ENCODE measurements at places on chromosomes 16 and 17. TPM values are rescaled to one million over a fixed set of nuclear protein-coding genes. Genes with fewer than 3 reads are reported as not detected.

Gene MYL4
- 0.49 TPM for total RNA-seq

Gene NHLRC4
- 7.0 TPM for total RNA-seq

GRCh38 chr17:1852327-1852726, 22.5 kb downstream of the RPA1 start:
- H3K4me3 ChIP-seq: no peak overlapping the region
- H3K36me3 ChIP-seq: peaks cover 11% of the 10 kb centered on the region
- no peak for DNase-seq
- H3K27me3 ChIP-seq: no peaks in the 10 kb centered on the region

Gene KRTAP4-3
- not detected for total RNA-seq
